ENCODE measurements at places on chromosomes 1 and 21. TPM values are rescaled to one million over a fixed set of nuclear protein-coding genes. Genes with fewer than 3 reads are reported as not detected.

DNA sequence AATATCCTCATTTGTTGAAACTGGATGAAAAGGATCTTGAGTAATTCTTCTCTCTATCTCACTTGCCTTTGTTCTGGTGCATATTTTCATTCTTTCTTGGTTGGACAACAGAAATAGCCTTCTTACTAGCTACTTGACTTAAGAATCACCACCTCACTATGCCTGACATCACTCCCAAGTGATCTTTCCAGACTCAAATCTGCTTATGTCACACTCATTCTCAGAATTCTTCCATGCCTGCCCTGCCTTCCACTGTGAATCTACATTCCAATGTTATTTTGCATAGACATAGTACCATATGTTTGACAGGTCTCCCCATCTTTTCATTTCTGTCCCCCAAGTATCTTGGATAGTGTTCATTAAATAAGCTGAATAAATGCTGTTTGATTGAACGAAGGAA lies 78.5 kb upstream of the DPYD start:
- no peak for DNase-seq

GRCh38 chr1:79215311-79215710 lies 208.8 kb upstream of the ADGRL4 start:
- DNase-seq: no peak

- no peak for DNase-seq
Measured at GRCh38 chr1:55786396-55786795, 571.2 kb upstream of the USP24 start.

GRCh38 chr1:231584921-231585320 lies 41.7 kb upstream of the DISC1 start:
- DNase-seq: no peak

GRCh38 chr1:63103682-63104081 lies 218.7 kb upstream of the FOXD3 start:
- no peak for DNase-seq

GRCh38 chr1:204102739-204103430 lies 30.0 kb downstream of the SOX13 start:
- no peak for DNase-seq

- no peak for DNase-seq
Measured at GRCh38 chr21:25960402-25960801, 210.2 kb downstream of the APP start.

DNA sequence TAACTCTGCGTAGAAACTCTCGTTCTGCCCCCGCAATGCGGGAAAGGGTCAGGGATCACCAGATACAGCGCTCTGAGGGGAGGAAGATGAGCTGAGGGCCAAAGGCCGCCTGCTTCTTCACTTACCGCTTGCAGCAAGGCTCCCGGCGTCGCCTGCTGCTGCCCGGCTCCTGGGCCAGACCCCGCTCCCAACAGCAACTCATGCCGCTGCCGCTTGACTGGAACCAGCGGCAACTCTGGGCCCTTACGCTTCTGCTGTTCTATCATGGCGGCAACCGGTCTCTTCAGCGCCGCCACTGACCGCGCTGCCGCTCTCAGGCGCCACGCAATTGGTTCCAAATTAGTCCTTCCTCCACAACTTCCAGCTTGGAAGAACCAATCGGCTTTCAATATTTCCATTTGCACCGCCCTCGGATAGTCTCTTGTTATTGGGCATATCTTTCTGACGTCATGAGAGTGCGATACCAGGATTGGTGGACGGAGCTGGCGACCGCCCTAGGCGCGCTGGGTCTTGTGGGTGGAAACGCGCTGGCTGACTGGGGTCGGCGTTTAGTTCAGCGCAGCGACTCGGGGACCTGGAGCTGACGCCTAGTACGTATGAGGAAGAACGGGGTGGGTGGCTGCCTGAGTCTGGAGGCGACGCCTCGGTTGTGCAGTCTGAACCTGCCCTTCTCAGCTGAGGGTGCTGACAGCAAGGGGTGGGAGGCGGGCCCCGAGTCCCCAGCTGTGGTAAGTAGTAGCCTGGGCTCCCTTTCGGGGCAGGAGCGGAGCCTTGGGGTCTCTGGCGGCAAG lies at the start of the genes SNRNP40 and ZCCHC17:
TSS of gene SNRNP40 (minus strand) at position 303 of the 791 bp plus-strand sequence. CDS start at position 266, 37 bp downstream.
TSS of gene ZCCHC17 (plus strand) at position 547 of the 791 bp plus-strand sequence. CDS start 13,067 bp downstream, outside the sequence.
- DNase-seq: peak; percentile 96

- DNase-seq: no peak
Measured at GRCh38 chr1:78006521-78006920, 1.8 kb downstream of the DNAJB4 start.

GRCh38 chr21:42980312-42981213 lies 6.2 kb downstream of the PKNOX1 start:
- DNase-seq: no peak

DNA sequence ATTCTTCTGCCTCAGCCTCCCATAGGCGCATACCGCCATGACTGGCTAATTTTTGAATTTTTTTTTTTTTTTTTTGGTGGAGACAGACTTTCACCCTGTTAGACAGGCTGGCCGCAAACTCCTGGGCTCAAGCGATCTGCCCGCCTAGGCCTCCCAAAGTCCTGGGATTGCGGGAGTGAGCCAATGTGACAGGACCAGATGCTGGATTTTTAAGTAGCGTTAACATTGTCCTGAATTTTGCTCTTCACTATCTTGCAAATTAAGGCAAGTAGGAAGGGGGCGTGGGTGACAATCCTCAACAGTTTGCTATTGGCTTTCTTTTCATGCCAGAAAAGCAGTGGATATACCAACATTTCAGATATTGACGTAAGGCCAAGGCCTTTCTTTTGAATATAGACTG lies 49.7 kb upstream of the TSNAX start:
- DNase-seq: no peak

GRCh38 chr1:7630378-7630777 lies 140.7 kb upstream of the VAMP3 start:
- no peak for DNase-seq

GRCh38 chr1:36918604-36919003 lies 115.7 kb downstream of the GRIK3 start:
- no peak for DNase-seq

DNA sequence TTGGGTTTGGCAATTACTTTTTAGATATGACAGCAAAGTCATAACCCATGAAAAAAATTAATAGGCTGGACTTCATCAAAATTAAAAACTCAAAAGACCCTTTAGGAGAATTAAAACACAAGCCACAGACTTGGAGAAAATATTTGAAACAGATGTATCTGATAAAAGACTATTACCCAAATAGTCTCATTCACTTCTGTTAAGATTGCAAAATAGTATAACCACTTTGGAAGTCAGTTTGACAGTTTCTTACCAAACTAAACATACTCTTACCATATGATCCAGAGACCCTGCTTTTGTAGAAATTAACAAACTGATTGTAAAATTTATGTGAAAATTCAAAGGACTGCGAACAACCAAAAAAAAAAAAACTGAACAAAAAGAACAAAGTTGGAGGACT lies 32.5 kb upstream of the SLC44A3 start:
- DNase-seq: no peak

GRCh38 chr1:212158912-212159796 lies 123.6 kb downstream of the DTL start:
- no peak for DNase-seq

- DNase-seq: no peak
Measured at GRCh38 chr1:61028136-61028535, 54.2 kb upstream of the NFIA start.

GRCh38 chr1:213444224-213444623 lies 393.2 kb downstream of the RPS6KC1 start:
- no peak for DNase-seq

GRCh38 chr1:156656806-156657740 lies 15.2 kb downstream of the BCAN start:
- DNase-seq: peak; percentile 89

DNA sequence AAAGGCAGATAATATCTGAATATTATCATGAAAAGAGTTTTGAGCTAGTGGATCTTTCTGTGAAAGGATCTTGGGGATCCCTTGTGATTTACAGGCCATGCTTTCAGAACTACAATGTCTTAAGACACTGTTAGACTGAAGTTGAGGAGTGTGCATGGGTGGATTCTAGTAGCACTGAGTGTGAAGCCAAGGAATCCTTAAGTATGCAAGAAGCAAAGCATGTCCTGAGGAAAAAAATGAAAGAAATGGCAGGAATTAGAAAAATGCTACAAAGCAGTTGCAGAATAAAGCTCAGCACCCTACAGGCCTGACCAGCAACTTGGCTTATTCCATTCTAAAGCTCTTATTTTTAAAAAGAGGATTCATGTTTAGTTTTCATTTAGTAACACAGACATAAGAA lies 11.9 kb downstream of the STX6 start:
- DNase-seq: no peak

DNA sequence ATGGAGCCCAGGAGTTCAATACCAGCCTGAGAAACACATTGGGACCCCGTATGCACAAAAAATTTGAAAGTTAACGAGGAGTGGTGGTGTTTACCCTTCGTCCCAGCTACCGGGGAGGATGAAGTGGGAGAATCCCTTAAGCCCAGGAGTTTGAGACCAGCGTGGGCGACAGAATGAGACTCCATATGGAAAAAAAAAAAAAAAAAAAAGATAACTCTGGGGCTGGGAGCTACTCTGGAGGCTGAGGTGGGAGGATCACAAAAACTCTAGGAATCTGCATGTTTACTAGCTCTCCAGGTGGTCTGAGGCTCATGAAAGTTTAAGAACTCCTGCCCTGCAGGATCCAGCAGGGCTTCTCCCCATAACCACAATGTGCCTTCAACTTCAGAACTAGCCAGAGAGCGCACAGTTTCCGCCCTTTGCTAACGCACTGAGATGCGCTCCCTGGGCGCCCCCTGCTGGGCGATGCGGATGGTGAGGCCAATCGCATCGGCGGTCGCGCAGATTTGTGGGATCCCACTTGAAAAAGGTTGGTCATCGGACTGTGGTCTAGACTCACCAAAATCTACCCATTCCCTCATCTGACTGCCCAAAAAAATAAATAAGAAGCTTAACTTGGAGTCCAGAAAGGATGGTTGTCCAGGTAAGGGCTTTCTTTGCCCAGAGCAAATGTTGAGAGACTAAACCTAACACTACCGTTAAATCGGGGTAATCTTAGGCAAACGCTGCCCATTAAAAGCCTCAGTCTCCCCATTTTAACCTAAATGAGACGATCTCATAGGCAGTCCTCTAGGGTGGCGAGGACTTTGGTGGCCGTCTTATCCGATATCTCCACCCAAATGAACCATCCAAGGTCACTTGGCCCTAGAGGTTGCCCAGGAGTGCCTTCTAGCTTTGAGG lies 8.8 kb downstream of the ZNF683 start:
- peak; percentile 87 for DNase-seq

DNA sequence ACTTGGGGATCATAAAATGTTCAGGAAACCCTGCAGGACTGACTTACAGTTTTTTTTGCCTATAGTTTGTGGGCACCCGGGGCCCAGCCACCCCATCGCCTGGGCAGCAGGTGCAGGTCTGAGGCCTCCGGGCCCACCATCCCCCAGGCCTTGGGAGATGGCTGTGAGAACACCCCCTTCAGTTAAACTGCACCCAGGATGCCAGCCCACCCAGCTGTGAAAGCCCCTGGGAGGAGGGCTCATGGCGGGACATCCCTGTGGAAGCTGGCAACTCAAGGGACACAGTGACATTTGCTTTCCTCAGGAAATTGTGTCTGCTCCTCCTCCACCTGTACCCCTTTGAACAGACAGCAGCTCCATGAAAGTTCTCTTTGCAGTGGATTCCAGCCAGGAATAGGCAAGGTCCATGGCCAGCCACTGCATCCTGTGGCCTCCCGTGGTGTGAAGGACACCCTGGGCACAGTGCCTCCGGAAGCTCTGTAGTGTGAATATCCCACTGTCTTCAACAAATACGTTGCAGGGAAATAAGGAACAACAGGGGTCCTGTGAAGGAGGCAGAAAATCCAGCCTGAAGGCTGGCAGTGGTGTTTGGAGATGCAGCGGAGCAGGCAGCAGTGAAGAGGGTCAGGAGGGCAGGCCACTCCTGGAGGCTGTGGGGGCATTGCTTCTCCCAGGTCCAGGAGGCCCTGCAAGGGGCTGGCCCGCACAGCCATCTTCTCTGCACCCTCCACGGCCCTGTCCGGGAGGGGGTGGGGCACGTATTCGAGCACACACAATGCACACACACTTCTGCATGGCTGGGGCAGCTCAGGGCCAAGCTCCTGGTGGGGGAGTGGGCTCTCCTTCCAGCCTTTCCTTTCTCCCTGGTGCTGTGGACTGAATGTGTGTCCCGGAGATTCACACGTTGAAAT lies 2.1 kb upstream of the OBSCN start:
- DNase-seq: peak; percentile 64

DNA sequence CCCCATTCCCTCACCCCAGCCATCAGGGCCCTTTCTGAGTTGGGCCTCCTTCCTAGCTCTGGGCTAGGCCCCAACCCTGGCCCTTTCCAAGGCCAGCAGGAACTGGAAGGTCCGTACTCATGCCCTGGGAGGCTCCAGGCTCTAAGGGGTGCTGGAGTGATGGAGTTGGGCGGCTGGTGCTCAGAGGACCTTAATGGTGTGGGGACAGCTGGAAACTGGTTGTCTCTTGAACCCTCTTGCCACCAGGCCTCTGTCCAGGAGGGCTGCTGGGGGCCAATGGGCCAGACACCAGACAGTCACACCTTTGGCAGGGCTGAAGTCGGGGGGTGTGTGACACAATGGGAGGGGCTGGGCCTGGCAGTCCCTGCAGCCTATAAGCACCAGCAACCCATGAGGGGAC lies 9.2 kb upstream of the PADI1 start:
- no peak for DNase-seq

The KLF17 gene
- not detected for total RNA-seq

The HMGN2 gene
- total RNA-seq: 162 TPM

The DNAJC6 gene
- total RNA-seq: 6.5 TPM

The BRINP2 gene
- total RNA-seq: 0.11 TPM

The LCE6A gene
- total RNA-seq: not detected

The HAO2 gene
- total RNA-seq: not detected

The TMEM50B gene
- total RNA-seq: 31.7 TPM
